Posterior cingulate gyrus (tissue), 11 donors: ENCODE measurements at places on chromosomes 12 and 14.

DNA sequence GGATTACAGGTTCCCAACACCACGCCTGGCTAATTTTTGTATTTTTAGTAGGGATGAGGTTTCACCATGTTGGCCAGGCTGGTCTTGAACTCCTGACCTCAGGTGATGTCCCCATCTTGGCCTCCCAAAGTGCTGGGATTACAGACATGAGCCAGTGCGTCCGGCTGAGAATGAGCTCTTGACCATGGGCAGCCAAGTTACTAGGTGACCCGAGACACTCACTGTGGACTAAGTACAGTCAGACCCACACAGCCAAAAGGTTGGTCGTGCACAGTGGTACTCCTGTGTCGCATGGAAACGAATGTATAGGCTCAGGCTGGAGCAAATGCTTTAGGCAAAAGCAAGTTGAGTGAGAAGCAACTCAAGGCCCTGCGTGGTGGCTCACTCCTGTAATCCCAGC lies 21.0 kb downstream of the DLK1 start:
- DNase-seq: no peak

GRCh38 chr14:88233915-88234314 lies 89.2 kb downstream of the KCNK10 start:
- DNase-seq: no peak

GRCh38 chr14:76146976-76147375 lies 4.7 kb upstream of the GPATCH2L start:
- DNase-seq: no peak

DNA sequence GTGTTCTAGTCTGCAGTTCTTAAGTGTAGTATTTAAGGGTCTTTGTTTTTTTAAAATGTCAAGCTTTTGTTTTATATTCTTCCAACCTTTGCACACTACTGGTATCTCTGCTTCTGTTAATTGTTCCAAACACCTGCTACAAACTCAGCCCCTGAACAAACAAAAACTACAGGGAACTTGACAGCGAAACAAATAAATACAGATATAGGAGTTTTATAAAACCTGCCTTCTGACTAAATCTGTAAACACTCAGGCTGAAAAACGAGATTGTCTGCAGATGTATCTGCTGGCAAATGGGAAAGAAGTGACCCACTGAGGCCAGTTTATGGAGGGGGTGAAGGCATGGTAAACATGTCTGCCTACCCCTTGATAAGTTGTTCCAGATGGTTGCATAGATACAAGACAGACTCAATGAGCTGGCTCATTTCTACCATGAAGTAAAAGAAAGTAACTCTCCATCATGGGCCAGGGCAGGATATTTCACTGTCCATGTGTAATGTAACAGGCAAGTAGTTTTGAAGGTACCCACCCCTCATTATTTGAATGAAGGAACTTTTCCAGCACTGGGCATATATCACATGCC lies 75.6 kb downstream of the LMO3 start:
- DNase-seq: no peak

DNA sequence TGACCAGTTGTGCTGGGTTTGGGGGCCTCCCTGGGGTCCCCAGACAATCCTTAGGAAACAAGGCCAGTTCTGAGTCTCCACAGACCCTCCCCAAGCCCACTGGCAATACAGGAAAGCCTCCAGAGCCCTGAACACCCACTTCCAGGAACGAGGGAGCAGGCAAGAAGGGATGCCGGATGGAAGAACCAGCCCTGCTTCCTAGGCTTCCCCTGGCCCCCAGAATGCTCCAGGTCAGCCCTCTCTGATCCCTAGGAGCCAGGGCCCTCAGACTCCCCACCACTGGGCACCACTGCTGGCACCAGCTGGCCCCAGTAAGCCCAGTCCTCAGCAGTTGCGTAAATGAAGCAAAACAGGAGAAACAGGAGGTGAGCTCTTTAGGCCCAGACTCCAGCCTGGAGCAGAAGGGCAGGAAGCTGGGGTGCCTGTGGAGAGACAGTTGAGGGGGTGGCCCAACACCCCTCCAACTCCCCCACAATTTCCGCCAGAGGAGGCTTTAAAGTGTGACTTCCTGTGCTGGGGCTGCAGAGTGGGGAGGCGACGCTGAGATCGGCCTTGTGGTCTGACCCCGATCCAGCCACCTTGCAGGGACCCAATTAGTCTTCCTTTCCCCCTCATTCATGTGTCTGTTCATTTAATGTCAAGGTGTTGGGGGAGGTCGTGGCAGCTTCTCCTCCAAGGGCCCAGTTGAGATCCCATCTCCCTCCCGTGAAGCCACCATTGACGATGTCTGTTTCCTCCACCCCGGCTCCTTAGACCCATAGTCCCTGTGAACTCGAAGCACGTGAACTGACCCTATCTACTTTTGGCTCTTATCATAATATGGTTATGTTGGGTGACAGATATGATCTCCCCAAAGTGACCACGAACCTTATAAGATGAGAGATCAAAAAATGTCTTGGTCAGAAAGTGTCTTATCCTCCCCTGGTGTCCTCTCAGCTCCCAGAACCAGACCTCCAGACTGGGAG lies 4.7 kb downstream of the TNFRSF1A start:
- DNase-seq: no peak

DNA sequence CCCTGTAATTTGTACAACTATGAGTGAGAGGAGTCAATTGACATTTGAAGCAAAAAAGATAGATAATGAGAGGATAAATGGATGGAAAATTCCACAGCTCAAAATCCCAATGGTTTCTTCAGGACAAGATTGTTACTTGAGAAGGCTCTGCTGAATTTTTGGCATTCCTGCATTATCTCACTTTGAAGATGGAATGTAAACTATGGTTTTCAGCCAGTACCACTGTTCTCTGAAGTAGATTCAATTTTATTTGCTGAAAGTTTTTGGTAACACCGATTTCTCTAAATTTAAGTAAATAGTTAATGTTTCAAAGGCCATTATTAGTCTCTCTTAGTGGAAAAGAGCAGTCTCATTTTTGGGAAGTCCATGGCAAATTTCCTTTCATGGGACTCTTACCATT lies 121.9 kb upstream of the SLC38A2 start:
- no peak for DNase-seq

DNA sequence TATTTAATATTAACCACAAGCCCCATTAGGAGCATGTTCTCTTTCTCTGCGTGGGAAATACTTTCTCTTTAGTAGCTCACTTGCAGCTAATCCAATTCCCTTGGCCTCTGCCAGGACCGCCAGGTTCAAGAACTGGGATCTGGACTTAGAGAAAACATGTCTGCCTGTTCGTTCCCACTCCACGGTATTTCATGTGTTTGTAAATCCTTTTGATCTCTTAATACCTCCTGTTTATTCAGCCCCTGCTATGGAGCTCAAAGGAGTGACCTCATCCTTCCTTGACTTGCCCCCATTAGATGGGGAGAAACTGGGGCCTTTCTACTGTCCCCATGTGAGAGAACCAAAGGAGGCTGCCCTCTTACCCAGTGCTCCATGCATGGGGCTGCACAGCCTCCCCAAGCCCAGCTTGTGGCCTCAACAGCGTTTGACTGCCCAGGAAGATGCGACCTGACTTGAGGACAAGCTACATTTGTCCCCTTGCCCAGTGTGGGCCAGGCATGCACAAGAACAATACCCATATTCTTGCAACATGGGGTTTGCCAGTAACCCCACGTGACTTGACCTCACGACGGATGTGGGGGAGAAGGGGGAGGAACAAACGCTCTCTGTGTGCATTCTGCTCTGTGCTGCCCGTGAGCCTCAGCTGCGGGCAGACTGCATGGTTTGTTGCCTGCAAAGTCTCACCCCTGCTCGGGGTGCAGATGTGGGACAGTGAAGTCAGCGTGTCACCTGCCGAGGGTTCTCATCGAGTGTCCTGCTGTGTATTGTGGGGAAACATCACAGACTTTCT lies 30.3 kb downstream of the CD9 start:
- DNase-seq: peak; percentile 98

GRCh38 chr14:78425330-78425729 lies 255.2 kb downstream of the NRXN3 start:
- no peak for DNase-seq

DNA sequence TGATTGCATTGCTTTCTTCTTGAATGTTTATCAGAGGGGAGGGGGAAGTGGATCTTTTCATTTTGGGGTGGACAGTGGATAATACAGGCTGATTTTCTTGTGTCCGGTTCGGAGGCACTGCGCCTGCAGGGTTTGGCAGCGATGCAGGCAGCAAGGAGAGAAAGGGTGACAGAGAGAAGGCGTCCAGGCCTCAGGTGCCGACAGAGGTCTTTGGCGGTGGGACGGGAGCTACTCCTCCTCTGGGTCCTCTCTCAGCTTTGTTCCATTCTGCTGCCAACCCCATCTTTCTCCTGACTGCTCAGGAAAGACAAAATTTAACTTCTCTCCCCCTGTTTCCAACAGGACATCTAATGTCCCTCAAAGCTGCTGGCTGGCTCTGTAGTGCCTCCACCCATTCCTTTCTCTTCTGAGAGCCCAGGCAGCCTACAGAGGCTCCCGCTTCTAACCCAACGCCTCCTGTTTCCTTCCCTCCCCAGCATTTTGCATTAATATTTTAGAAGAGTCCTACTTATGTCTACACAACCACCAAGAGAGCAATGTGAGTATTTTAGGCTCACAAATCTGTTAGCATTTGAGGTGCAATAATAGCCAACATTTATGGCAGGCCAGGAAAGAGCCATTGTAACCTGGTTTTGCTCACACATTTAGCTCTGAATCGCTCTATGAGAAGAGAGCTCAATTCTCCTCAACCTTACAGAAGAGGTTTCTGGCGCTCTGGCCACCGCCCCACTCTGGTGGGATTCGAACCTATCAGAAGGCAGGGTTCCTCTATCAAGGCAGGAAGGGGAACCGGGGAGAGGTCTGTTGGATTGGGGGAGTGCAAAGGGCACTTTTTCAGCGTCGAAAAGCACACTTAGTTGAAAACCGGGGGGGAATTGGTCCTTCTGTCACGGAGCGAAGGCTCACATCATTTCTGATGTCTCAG lies 7.1 kb upstream of the TBX5 start:
- no peak for DNase-seq

- no peak for DNase-seq
These were observed 72.8 kb downstream of the PAPOLA start for GRCh38 chr14:96574633-96575632.

DNA sequence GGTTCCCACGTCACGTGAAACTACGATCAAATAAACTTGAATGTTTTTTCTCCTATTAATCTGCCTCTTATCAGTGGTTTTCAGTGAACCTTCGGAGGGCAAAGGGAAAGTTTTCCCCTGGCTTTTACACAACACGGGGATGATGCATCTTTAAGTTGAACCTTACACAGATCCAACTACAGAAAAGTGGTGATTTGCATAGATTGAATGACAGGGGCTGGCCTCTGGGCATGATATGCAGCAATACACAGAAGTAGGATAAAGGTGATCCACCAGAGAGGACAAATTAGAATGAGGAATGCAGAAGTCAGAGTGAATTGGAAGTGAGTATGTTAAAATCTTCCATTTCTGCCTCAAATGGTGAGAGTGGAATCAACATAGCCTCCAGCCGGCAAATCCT lies 11.6 kb downstream of the GSG1 start:
- no peak for DNase-seq

GRCh38 chr12:130549361-130549760 lies 166.7 kb downstream of the RIMBP2 start:
- DNase-seq: no peak

DNA sequence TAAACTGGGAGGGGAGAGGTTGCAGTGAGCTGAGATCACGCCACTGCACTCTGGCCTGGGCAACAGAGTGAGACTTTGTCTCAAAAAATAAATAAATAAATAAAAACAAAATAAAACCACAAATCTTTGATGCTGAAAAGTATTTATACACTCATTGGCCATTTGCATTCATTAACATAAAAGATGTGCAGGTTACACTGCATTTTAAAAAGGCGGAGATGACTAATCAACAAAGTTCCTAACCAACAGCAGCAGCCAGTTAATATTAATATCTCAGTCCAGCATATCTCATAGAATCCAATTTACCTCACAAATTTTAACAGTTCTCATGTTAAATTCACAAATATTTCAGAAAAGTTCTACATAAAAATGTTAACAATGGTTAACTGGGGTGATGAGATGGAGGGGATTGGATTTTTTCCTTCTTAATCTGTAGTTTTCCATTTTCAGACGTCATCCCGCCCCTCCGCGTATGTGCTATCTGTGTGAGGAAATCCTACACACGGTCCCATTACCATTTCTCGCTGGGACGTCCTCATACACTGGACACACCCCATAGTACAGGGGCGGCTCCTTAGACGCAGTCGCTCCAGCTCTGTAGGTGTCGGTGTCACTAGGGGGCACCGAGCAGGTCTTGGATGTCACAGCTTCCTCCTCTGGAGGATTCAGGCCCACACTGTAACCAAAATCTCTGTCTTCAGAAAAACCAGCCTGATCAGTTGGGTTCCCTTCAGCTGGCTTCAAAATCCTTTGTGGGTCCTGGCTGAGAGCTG lies 7.3 kb downstream of the ANKLE2 start:
- DNase-seq: no peak

- no peak for DNase-seq
These were observed 209.8 kb upstream of the NUDT4 start for GRCh38 chr12:93167841-93168492.

GRCh38 chr14:101197595-101198397 lies 294.3 kb upstream of the RTL1 start:
- DNase-seq: no peak

GRCh38 chr14:100739306-100739705 lies 12.6 kb downstream of the DLK1 start:
- DNase-seq: no peak

GRCh38 chr12:89414851-89415250 lies 62.5 kb upstream of the DUSP6 start:
- no peak for DNase-seq

GRCh38 chr14:65446159-65446558 lies 33.6 kb downstream of the FUT8 start:
- DNase-seq: no peak

DNA sequence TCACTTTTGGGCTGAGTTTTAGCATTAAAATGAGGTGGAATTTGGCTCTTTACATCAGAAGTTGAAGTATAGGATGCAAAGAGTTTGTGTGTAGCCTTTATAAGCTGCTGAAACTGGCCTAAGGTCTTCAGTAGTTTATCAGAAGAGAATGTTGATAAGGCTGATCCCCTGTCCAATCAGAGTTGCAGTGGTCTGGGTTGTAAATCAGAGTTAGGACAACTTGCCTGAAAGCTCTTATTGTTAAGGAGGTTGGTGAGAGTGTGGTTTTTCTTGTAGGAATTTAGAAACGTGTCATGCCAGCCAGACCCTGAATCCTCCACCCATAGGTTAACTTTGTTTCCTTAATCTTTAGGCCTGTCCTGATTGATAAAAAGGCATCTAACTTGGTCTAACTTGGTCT lies 143.5 kb downstream of the ST8SIA1 start:
- DNase-seq: no peak

GRCh38 chr14:101956179-101956885 lies 8.0 kb upstream of the DYNC1H1 start:
- DNase-seq: no peak
